ENCODE measurements at places on chromosomes 5 and 9.

- no peak for DNase-seq
Observed at GRCh38 chr5:6703806-6704205, 9.4 kb upstream of the TENT4A start.

DNA sequence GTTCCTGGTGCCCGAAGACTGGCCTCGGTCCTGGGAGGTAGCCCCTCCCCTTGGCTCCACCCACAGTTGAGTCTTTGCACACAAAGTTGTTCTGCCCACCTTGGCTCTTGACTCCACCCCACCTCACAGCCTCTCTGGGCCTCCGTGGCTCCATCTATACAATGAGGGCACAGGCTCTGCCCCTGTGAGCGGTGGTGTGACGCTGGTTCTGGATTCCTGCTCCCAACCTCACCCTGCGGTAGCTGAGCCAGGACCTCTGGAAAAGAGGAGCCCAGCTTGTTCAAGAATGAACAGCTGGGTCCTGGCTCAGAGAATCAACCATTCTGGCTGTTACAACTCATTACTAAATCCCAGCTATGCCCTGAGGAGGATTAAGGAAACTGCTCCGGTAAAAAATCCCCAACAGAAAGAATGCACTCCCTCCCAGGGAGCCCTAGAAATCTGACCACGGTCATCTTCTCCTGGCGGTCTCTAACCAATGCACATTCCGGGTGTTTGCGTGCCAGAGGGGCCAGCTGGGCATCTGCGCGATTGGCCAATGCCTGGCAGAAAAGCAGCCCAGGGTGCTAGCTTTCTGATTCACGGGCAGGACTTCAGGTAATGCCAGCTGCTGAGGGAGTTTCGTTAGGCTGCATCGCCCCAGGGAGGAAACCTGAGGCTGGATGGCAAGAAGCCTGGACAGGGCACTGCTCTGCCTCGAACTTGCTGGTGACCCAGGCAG, 9.9 kb upstream of the GRHPR start:
- no peak for DNase-seq

GRCh38 chr9:31168161-31168560, 1216.3 kb upstream of the ACO1 start:
- DNase-seq = no peak

GRCh38 chr9:13427587-13427986, 148.1 kb upstream of the MPDZ start:
- DNase-seq = peak; percentile 66

- DNase-seq = no peak
Observed at GRCh38 chr5:132506094-132506692, 15.6 kb upstream of the IRF1 start.

DNA sequence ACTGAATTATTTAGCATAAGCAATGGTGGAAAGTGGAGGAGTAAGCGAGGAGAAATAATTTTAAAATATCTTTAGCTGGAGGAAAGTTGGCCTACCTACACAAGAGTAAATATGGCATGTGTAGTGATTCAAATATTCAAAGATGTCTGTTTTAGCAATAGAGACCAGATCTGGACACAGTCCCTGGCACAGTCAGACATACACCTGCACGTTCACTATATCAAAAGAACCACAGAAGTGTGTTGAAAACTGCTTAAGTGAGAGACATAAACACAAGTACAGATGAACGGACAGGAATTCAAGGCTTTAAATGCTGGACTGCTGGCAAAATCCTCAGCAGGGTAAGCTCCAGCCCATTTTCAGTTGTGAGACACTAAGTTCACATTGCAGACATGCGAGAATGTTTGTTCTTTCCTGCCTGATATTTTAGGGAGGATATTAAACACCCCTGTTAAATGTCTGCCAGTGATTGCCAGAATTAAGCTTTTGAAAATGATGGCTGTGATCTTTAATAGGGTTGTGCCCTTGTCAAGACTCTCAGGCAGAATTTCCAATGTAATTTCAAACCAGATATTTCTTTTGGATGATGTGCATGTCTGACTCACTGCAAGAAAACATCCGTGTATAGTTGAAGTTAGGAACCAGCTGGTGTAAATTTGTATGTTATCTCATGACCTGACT, 810.6 kb downstream of the TLE4 start:
- peak; percentile 52 for DNase-seq

- DNase-seq = no peak
Observed at GRCh38 chr9:108400297-108400696, 455.5 kb downstream of the ACTL7B start.

DNA sequence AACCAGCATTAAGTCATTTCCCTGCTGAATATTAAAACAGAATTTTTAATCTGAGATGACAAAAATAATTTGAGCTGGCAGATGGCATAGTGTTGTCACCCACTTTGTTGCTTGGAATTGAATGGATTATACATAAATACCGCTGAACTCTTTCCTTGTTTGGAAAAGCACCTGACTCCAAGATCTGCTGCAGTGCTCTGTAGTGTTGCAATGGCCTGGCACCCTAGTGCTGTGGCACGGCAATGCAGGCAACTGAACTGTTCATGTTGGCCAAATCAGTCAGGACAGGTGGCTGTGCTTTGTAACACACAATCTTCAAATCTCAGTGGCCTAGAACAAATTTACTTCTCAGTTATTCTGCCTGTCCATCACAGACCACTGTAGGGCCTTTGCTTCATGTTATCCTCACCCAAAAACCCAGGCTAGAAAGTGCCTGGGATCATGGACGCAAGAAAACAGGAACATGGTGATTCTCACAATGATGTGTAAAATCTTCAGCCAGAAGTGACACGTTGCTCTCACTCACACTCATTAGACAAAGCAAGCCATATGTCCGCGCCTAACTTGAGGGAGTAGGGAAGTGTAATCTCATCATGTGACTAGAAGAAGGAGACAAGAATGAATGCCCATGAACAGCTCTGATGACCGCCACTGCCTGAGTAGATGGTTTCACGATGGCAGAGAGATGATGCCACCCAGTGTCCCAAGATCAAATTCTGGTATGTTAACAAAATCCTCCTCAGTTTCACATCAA, 191.9 kb upstream of the PUM3 start:
- DNase-seq = no peak

GRCh38 chr5:90675222-90675621, 116.6 kb downstream of the ADGRV1 start:
- no peak for DNase-seq

- DNase-seq = no peak
Observed at GRCh38 chr9:104769655-104770054, 5.7 kb downstream of the NIPSNAP3B start.

- no peak for DNase-seq
Observed at GRCh38 chr5:89452081-89452480, 569.1 kb upstream of the MEF2C start.

- DNase-seq = no peak
Observed at GRCh38 chr5:41778410-41778809, 91.8 kb downstream of the OXCT1 start.

DNA sequence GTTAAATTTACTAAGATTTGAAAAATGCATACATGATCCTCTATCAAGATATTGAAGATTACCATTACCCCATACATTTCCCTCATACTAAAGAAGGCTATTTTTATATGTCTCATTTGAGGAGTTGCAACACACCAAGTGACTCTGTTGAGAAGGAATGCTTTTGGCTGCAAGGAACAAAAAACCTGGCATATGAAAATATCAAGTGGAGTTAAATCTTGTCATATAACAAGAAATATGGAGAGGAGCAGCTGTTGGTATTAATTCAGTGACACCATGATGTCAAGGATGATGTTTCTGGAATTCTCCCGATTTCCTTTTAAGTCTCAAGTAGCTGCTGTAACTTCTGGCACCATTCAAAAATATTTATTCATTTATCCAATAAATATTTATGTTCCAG, 193.8 kb downstream of the CSNK1G3 start:
- DNase-seq = no peak

GRCh38 chr5:50576265-50576664, 90.2 kb upstream of the PARP8 start:
- DNase-seq = no peak

DNA sequence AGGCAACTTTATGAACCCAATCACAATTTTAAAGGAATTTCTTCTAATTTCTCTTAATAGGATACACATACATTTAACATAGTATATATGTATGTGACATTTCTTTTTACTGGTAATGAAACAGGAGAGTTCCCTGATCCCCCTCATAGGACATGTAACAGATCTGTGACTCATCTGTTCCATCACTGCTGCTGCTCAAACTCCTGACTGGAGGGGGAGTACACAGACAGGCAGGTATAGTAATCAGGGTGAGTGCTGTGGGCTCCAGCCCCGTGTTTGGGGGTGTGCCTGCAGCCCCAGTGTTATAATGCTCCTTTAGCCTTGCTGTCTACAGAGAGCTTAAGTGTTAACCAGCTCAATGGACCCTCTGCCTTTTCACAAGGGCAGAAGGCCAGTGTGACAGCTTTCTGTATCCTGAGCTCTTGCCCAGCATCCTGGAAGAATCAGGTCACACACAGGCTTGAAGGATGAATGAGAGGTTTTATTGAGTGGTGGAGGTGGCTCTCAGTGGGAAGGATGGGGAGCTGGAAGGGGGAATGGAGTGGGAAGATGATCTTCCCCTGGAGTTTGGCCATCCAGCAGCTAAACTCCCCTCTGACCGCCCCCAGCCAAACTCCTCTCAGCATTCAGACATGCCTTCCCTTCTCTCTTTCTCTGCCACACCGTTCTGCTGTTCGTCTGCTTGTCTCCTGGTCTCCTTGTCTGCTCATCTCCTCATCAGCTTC, 161.3 kb downstream of the ZNF608 start:
- no peak for DNase-seq

- no peak for DNase-seq
Observed at GRCh38 chr5:18675041-18675440, 1040.8 kb downstream of the TAF11L14 start.

- DNase-seq = no peak
Observed at GRCh38 chr5:59346982-59347381, 546.5 kb downstream of the PDE4D start.

DNA sequence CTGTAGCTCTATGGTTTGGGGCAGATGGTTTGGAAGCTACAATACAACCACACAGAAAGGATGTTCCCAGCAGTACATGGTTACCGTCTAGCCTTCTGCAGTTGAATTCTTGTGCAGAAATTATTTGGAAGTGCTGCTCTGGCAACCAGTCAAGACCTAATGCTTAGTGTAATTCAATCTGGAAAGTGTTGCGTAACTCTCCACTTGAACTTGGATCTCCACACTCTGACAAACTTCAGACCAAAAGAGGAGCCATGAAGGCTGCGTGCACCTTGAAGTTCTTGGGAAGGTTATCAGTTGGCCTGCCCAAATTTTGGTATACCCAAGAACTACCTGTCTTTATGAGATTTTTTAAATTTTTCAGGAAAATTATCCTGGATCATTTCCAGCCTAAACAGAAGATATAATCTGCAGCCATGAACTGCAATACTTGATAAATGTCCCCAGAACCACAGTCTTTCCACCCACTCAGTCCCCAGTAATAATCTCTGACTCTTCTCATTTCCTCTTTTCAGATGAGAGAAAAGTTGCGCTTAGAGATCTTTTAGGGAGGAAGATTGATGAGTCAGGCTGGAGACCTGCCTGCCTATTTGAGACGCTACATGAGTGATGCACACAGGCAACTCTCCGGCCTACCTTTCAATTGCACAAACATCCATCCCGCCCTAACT, 159.9 kb downstream of the FANCC start:
- DNase-seq = no peak

GRCh38 chr9:78280982-78281668, 15.8 kb upstream of the PSAT1 start:
- DNase-seq = peak; percentile 47

DNA sequence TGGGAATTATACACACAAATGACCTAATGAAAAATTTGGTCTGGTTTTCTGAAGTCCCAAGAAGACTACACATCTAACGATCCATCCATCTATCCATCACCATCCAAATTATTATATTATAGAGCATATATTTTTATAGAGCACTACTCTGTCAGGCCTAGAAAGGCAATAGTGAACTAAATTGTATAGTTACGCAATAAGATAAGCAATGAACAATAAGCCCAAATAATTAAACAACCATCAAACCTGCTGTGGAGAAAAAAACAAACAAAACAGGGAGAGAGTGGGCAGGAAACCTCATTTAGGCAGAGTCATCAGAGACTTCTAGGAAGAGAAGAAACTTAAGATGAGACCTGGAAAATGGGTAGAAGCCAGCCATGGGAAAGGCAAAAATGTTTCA, 59.7 kb downstream of the MTX3 start:
- no peak for DNase-seq

DNA sequence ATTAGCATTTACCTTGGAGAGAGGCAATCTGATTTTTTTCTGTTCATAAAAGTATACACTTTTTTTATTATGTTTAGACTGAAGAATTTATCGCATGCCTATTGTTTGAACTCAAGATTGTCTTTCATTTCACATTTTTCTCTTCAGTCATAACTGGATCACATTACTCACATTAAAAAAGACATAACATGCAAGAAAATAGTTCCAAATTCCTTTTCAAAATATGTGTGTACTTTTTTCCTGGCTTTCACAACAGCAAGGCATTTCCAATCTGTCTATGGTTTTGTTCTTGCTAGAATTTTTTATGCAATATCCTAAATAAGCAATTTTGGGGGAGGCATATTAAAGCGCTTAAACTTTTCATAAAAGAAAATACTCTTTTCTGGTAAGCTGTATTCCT, 21.2 kb downstream of the FTMT start:
- no peak for DNase-seq

DNA sequence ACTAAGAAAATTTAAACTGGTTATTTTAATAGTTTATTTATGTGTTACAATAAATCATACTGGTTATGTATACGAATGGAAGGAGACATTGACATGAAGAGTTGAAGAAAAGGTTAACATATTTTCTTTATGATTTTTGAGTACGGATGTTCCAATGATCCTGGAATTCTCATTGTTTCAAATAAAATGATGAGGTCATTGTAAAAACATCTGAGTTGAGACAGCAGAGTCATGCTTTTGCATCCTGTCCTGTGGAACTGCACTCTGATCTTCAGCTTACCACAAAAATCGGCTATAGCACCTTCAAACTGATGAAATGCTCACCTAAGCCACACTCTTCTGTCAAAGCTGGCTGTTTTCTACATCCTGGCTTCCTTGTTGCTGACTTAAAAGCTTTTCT, 67.8 kb downstream of the PTCD2 start:
- DNase-seq = no peak

- DNase-seq = no peak
Observed at GRCh38 chr9:83041771-83042170, 21.2 kb downstream of the RASEF start.

- peak; percentile 23 for DNase-seq
Observed at GRCh38 chr9:77944556-77945243, 86.9 kb downstream of the GNAQ start.

DNA sequence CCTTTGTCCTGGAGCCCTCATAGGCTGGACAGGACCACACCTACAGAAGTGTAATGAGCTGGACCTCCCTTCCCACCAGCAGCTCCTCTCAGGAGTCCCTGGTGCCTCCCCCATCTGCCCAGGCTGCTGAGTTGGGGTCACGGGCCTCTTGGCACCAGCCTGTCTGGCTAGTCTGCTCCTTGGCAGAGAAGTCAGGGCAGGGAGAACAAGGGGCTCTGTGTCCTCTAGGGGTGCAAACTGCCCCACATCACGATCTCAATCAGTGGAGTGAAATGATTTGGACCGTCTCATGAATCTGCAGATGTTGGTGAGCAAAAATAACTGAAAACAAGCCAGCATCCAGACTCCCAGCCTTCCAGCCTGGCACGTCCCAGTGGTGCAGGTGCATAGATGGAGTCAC, 14.9 kb upstream of the GFPT2 start:
- DNase-seq = peak; percentile 89

GRCh38 chr5:94793113-94793815, 174.8 kb downstream of the SLF1 start:
- DNase-seq = no peak

Data from putamen (tissue), 1 donor.